ENCODE measurements at places on chromosomes 6 and 20.

GRCh38 chr20:46388201-46388836 lies 18.1 kb downstream of the ELMO2 start:
- DNase-seq, result no peak

GRCh38 chr20:62706857-62707256 lies 1.8 kb upstream of the NTSR1 start:
- DNase-seq, result no peak

DNA sequence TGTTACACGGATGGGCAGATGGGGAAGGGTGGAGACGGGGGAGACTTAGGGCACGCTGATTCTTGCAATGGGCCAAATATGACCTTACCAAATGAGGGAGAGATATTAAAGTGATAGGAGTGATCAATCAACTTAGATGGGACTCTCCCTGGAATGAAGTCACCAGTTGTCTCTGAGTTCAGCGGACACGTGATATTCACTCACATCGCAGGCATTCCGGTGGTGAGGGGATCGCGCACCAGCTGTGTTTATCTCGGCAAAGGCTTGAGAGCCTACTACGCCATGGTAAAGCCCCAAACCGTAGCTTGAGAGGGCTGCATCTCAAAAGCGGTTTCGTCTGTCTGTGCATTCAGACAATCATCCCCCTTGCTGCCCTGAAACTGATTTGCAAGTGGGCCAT lies 5.5 kb downstream of the BMP7 start:
- no peak for DNase-seq

- DNase-seq, result no peak
Measured at GRCh38 chr6:30349421-30350177, 4.6 kb downstream of the RPP21 start.

- no peak for DNase-seq
Measured at GRCh38 chr6:44230034-44230675, 6.8 kb downstream of the SLC29A1 start.

DNA sequence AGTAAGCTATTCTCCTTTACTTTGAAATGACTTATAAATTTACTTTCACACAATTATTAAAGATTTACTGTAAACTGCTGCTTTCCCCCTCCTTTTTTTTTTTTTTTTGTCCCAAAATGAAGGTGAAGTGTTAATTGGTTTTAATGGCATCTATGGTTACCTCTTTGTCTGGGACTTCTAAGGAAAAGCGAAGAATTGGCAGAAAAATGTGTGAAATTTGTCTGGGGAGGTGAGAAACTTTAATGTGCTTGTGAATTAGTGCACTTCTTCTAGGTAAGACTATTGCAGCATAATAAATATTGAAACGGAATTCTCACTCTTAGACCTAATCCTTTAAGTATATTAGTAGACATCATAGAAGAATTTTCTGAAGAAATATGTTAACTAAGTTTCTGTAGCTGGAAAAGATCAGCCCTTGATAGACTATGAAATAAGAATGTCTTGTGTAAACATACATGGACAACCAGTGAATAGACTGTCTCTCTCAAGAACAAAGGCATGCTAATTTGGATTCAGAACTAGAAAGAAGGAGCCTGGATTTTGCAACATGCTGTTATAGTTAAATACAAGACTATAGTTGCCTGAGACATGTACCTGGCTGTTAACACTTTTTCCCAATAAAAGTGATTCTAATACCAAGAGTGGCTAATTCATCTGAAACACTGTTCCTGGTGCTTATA lies 23.9 kb downstream of the FLRT3 start:
- no peak for DNase-seq

GRCh38 chr6:8057263-8057662 lies 6.9 kb downstream of the BLOC1S5 start:
- DNase-seq, result no peak

GRCh38 chr20:63160641-63161175 lies 55.2 kb downstream of the YTHDF1 start:
- DNase-seq, result no peak

DNA sequence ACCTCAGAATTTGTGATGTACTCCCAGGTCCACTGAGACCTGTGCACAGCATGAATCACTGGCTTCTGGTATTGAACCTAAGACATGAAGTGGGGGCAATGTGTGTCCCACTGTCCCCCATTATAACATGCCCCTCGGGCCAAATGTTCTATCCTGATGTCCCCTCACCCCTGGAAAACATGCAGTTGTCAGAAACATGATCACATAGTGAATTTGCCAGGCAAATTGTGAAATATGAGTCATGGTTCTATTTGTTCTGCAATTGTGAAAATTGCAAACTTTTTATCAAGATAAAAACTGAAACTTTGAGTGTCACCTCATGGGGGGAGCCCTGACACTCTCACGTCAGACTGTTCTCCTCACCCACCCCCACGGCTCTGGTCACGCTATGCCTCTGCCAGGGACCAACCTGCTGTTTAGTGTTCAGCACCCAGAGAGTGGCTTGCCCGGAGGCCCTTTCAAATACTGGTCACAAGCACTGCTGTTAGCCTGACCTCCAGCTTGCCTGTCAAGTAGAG lies 305.3 kb downstream of the CLIC5 start:
- DNase-seq, result peak; percentile 94

GRCh38 chr6:107329063-107329860 lies 130.1 kb downstream of the PDSS2 start:
- no peak for DNase-seq

- DNase-seq, result no peak
Measured at GRCh38 chr20:40414843-40415615, 274.0 kb downstream of the MAFB start.

- DNase-seq, result no peak
Measured at GRCh38 chr20:58028123-58028522, 200.3 kb downstream of the ANKRD60 start.

DNA sequence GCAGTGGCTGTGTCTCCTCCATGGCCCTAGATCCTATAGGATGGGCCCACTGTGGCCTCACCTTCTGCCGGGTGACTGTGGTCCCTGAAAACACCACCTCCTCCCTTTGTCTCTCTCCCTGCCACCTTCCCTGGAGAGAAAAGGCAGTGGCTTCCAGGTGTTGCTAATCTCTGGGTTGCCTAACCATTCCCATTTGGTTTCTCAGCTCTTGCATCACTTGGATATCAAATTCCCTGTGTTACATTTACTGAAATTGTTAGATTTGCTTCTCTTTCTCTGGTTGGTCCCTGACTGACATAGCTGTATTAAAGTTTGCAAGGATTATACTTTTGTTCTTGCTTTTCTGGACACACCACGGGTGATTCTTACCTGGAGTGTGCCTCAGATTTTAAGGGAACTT lies 9.3 kb upstream of the ZFP64 start:
- no peak for DNase-seq

DNA sequence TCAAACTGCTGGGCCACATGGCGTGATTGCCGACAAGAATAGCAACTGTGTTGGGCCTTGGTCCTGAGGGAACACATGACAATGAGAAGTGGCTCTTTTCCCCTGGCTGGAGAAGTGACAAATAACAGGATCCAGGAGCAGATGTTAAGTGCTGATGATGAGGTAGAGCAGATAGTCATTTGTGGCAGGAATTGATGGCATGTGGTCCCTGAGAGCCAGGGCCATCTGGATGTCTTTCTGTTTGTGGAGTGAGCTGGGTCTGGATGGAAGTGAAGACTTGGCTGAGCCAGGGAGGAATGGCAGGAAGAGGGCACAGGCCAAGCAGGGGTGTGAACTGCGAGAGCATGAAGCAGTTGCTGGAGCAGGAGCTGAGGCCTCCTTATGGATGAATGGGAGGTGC lies 67.8 kb downstream of the SCAND1 start:
- no peak for DNase-seq

GRCh38 chr6:170090561-170090960 lies 200.3 kb downstream of the DLL1 start:
- no peak for DNase-seq

DNA sequence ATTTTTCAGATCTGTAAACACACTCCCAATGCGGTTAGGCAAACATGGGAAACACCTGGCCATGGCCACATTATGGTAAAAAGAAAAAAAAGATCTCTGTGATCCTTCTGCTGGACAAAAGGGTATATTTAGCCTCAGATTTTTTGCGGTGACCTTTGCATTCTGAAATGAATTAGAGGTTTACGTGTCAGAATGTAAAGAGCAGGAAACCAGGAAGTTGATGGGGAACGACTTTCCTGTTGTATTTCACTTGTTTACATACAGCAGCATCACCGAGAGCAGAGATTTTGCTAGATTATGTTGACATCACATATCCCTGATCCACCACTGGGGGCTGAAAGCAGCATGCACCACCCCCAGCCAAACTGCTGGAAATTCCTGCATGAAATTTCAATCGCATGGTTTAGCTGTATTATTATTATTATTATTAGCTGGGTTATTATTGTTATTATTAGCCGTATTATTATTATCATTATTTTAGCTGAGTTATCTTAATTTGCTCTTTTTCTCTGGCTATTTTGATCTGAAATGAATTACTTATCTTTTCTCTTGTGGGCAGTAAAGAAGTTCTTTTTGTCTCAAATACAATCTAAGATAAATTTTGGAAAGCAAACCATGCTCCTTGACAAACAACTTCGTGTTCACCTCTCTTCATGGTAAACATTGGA lies 189.4 kb downstream of the ZFP64 start:
- DNase-seq, result peak; percentile 53

GRCh38 chr20:39248171-39248861 lies 286.2 kb downstream of the DHX35 start:
- DNase-seq, result no peak

- no peak for DNase-seq
Measured at GRCh38 chr20:56217829-56218228, 30.7 kb upstream of the MC3R start.

GRCh38 chr6:14354919-14355572 lies 237.5 kb downstream of the CD83 start:
- peak; percentile 92 for DNase-seq

DNA sequence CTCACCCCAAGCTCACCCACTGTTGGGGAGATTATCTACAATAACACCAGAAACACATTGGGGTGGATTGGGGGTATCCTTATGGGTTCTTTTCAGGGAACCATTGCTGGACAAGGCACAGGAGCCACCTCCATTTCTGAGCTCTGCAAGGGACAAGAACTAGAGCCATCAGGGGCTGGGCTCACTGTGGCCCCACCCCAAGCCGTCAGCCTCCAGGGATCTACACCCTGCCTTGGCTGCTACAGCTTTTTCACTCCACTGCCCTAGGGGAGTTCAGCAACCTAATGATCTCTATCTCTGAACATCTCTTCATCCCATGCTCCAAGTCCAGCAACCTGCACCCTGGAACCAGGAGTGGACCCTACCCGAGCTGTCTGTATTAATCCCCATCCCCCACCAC lies 21.2 kb downstream of the MAVS start:
- DNase-seq, result no peak

GRCh38 chr20:46507760-46508407 lies 5.5 kb downstream of the ZNF334 start:
- DNase-seq, result no peak

DNA sequence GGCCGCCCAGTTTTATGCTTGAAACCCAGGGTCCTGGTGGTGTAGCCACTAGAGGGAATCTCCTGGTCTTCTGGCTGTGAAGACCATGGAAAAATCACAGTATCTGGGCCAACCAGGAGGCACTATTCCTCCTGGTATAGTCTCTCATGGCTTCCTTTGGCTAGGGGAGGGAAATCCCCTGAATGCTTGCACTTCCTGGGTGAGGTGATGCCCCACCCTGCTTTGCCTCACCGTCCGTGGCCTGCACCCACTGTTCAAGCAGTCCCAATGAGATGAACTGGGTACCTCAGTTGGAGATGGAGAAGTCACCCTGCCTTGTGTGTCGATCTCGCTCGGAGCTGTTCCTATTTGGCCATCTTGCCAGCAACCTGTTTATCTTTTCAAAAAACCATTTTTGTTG lies 10.1 kb upstream of the ZNF337 start:
- no peak for DNase-seq

- peak; percentile 85 for DNase-seq
Measured at GRCh38 chr6:52984247-52984646, 10.8 kb downstream of the GSTA4 start.

DNA sequence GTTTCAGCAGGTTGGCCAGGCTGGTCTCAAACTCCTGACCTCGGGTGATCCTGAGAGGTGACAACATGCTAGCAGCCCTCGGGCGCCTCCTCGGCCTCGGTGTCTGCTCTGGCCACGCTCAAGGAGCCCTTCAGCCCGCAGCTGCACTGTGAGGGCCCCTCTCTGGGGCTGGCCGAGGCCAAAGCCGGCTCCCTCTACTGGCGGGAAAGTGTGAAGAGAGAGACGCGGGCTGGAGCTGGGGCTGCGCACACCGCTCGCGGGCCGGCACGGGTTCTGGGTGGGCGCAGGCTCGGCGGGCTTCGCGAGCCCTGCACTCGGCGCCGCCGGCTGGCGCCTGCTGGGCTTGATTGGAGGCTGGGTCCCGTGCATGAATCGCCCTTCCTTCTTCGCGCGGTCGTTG lies 80.8 kb upstream of the RBM24 start:
- DNase-seq, result no peak

GRCh38 chr6:136786658-136787057 lies 5.6 kb downstream of the MAP3K5 start:
- no peak for DNase-seq

DNA sequence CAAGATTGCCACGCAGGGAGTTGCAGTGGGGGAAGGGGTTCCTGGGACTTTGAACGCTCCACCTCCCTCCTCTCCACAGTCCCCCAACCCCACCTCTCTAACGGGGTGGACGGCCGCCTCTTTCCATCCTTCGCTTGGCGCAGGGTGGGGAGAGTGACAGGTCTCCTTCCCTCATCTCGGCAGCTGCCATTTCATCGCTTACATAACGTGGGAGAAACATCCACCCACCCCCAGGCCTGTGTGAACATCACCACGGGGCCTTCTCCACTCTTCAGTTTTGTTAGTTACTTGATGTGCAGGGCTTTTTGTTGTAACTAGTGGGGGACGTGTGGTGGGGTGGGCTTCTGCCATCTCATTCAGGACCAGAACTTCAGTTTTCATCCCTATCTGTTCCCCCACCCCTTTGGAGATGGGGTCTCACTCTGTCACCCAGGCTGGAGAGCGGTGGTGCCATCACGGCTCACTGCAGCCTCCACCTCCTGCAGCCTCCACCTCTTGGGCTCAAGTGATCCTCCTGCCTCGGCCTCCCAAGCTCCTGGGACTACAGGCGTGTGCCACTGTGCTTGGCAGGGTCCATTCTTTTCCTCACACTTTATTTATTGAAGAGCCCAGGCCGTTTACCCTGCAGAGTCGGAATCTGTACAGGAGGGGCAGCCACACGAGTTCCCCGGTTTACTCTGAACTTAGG lies 17.7 kb downstream of the RTEL1 start:
- DNase-seq, result no peak

GRCh38 chr20:371755-372542 lies 8.6 kb upstream of the TRIB3 start:
- DNase-seq, result peak; percentile 99

GRCh38 chr6:143232849-143233248 lies 172.2 kb downstream of the AIG1 start:
- peak; percentile 49 for DNase-seq

Data from RPMI7951 (cell line).